Foreskin fibroblast (primary cell): ENCODE measurements at places on chromosomes 13 and 19.
A peak's percentile ranks its signal among the peaks of the same experiment; 100 is the strongest.

DNA sequence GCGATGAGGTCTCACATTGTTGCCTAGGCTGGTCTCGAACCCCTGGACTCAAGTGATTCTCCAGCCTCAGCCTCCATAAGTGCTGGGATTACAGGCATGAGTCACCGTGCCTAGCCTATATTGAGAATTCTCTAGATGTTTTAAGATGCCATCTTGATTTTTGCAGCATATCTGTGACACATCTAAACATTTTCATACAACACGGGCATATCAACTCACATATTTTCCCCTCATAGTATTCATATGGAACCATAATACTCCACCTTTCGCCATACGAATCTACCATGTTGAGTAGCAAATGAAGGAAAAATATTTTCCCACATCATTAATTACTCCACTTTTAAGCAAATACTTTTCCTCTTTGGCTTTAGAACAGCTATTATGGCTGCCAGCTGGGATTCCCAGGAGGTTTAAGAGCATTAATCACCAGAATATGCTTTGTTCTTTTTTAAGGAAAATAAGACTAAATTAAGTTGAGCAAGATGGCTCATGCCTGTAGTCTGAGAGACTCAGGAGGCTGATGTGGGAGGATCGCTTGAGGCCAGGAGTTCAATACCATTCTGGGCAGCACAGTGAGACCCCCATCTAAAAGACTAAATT, 56.9 kb upstream of the GTF2F2 start:
- DNase-seq: peak; percentile 80

GRCh38 chr13:99293178-99293577, 14.0 kb downstream of the GPR183 start:
- no peak for DNase-seq

DNA sequence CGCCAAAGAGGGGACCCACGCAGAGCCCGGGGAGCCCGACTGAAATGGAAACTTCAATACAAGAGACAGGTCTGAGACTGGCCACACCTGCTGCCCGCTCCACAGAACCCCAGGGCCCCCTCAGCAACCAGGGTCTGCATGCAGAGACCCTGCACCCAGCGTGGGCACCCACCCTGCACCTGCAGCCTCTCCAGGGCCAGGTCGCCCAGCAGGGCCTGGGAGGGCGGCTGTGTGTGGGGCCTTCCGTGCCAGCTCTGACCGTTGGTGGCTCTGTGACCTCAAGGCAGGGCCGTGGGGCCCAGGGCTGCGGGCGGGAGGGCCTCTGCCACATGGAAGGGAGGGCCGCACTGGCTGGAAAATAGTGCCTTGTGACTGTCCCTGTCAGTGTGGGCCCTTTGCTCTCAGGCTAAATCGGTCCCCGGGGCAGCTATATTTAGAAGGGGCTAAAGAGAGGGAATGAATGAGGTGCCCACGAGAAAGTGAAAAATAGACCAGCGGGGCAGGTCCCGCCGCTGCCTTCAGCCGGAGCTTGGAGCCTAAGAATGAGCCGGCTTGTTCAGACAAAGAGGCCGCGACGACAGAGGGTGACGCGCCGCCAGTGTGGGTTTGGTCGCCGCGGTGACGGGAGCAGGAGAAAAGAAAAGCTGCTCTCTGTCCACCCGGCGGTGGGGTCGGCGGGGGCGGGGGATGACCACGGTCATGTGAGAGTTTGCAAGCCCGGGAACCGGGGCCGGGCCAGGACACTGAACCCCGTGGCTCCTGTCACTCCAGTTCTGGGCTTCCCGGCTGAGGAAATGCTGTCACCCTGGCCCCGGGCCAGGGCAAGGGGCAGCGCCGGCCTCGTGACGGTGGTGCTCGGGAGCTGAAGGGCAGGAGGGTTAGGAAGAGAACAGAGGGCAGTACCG, 70.5 kb downstream of the GADD45B start:
- no peak for DNase-seq

DNA sequence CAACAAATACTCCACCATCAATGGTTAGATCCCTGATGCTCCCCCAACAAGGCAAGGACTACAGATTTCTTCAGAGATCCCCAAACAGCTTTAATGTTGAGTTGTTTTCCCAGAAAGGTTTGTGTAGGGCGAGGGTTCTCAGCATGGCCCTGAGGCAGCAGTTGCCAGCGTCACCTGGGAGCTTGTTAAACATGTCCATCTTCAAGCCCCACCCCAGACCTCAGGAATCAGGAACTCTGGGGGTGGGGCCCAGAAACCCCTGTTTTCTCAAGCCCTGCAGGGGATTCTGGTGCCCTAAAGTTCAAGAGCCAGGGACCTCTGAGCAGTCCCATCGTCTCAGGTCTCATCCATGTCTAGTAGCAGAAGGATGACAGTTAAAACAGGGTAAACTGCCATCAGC, 9.6 kb downstream of the EFNB2 start:
- no peak for DNase-seq

GRCh38 chr19:10379880-10380312, 476 bp downstream of the TYK2 start:
- DNase-seq: no peak

- DNase-seq: no peak
Observed at GRCh38 chr13:79867254-79867653, 386.3 kb downstream of the NDFIP2 start.

- DNase-seq: peak; percentile 45
Observed at GRCh38 chr19:913080-913748, at the start of gene R3HDM4. R3HDM4 (minus strand) TSS chr19:913219; CDS start chr19:913157, 62 bp downstream.

- no peak for DNase-seq
Observed at GRCh38 chr13:50573066-50573465, 270.4 kb downstream of the DLEU7 start.

GRCh38 chr19:2391118-2391725, 31.2 kb downstream of the TMPRSS9 start:
- peak; percentile 40 for DNase-seq

DNA sequence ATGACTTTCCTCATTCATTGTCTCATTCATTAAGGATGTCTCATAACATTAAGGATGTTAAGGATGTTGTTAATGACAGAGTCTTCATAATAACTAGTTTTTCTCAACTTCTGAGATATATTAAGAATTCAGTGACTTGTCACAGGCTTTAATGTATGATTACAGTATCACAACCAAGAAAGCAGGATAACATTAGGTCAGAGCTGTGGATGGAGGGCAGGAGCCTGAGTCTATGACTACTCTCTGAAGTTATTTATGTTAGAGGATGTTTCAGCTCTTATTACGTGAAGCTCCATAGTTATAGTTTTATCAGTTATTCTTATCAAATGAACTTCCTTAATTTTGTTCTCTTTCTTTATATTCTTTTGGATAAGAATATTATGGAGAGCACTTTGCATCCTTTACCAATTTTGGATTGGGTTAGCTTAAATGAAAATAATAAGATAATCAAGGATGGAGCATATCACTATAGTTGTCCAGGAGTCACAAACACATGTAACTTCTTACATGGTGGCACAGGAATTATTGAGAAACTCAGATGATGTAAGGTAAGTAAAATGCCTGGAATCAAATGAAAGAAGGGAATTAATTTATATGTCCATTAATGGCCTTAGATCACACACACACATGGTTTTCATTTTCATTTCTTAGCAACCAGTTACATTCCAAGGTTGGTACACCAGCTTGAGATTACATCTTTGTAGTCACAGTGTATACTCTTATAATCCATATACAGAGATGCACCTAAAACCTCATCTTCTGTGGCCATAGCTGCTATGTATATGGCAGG, 57.0 kb downstream of the SLC10A2 start:
- DNase-seq: peak; percentile 44

DNA sequence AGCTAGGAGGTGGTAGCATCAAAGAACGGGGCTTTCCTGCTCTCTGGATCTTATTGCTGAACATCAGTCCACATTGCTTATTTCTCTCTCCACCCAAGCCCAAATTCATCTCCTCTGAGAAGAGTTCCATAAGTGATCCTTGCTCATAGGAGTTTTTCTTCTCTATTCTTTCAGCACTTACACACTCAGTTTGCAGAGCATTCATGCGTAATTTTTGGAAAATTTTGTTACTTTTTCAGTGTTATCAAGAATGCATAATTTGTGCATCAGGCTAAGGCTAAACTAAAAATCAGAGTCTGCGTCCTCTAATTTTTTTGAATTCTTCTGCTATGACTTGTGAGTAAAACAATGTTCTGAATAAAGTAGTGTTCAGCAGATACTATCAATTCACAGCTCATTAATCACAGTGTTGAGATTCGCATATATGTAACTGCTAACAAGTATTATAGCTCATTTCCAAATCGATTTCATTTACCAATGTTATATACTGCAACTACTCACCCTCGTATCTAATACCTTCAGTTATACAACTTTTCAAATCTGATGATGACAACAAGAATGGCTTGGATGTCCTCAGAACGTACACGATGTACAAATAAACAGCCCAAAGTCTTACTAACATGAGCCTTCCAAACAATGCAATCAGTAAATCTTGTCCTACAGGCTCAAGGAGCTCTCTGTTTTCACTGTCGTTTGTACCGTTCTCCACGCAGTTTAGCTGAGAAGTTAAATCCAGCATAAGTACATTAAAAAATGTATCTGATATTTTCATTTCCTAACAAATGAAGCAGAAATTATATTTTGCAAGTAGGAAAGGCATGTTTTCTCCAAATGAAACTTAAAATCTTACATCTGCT, 36.4 kb upstream of the STARD13 start:
- no peak for DNase-seq

- DNase-seq: no peak
Observed at GRCh38 chr13:74131227-74131626, 3.0 kb downstream of the KLF12 start.

- peak; percentile 36 for DNase-seq
Observed at GRCh38 chr19:17579661-17580244, 24.3 kb downstream of the COLGALT1 start.

DNA sequence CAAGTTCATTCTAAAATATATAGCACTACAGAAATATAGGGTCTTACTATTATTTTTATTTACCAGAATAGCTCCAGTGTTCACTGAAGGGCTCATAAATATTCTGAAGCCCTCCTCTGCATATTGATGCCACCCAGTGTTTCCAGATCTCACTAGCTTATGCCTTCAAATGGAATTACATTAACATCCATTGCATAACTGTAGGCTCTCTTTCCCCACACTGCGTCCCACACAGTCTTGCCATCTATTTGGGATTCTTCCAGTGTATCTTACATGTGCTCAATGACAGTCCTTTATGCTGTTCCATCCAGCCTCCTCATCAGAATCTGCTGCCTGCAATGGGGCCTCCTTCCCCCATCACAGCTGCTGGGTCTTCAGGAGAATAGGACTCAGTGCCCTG, 137.2 kb downstream of the CYSLTR2 start:
- no peak for DNase-seq

- no peak for DNase-seq
Observed at GRCh38 chr13:55159765-55160164, 1981.0 kb upstream of the PRR20A start.

GRCh38 chr19:48443256-48443655, 2.5 kb upstream of the GRWD1 start:
- DNase-seq: peak; percentile 35

DNA sequence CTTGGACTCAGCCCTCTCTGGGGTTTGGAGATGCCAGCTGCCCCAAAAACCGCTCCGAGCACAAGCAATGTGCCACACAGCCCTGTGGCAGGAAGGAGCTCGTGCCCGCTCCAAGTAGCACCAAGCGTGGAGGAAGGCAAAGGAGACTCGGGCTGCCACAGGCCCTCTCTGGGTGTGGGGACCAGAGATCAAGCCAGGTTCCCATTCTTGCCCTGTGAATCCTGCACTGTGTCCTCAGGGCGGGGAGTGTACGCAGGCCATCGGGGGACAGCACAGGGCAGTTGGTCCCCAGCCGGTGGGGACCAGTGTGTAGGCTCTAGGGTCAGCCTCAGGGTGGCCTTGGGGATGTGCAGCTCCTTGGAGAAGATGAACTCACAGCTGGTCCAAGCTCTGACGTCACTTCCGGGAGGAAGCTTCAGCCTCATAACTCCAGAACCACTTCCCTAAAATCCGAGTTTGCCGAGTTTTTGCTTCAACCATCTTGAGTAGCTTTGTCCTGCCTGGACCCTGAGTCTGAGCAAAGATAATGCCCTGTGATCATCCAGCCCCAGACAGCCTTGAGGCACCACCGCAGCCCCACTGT, 9.3 kb upstream of the CPAMD8 start:
- no peak for DNase-seq
